Fibroblast of villous mesenchyme (primary cell): ENCODE measurements at places on chromosomes 5 and 9. TPM values are rescaled to one million over a fixed set of nuclear protein-coding genes. Genes with fewer than 3 reads are reported as not detected.

POU5F2 gene
- total RNA-seq = 1.3 and 2.2 TPM in 2 replicates

GRCh38 chr5:175800656-175801081 is 70.7 kb upstream of the CPLX2 start:
- peak; percentile 20 for DNase-seq

GRCh38 chr5:147180751-147181150 is 54.1 kb upstream of the STK32A start:
- no peak for DNase-seq

DNA sequence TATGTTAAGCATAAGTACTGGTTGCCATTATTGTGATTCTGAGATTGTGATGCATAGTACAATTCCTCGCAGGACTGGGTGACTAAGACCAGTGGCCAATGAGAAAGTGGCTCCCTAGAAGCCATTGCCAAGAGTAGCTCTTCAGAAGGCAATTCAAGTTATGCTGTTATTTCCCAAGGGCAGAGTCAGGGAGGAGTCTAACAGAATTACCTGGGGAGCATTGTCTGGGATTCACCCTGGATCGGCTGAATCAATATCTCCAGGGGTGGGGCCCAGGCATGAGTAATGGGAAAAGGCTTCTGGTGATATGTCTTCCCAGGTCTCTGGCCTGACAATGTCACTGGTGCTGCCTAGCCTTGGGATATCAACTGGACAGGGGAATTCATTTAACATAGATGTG is 10.9 kb upstream of the ARHGEF28 start:
- no peak for DNase-seq

- DNase-seq = no peak
Measured at GRCh38 chr9:76502746-76503145, 43.8 kb downstream of the GCNT1 start.
